Activated T-helper 17 cell treated with anti-CD3 and anti-CD28 coated beads, Interleukin-2, amount 50 U/mL, for 72 hours (primary cell): ENCODE measurements at places on chromosomes 6 and 20. TPM values are rescaled to one million over a fixed set of nuclear protein-coding genes. Genes with fewer than 3 reads are reported as not detected.
A peak's percentile ranks its signal among the peaks of the same experiment; 100 is the strongest.

DNA sequence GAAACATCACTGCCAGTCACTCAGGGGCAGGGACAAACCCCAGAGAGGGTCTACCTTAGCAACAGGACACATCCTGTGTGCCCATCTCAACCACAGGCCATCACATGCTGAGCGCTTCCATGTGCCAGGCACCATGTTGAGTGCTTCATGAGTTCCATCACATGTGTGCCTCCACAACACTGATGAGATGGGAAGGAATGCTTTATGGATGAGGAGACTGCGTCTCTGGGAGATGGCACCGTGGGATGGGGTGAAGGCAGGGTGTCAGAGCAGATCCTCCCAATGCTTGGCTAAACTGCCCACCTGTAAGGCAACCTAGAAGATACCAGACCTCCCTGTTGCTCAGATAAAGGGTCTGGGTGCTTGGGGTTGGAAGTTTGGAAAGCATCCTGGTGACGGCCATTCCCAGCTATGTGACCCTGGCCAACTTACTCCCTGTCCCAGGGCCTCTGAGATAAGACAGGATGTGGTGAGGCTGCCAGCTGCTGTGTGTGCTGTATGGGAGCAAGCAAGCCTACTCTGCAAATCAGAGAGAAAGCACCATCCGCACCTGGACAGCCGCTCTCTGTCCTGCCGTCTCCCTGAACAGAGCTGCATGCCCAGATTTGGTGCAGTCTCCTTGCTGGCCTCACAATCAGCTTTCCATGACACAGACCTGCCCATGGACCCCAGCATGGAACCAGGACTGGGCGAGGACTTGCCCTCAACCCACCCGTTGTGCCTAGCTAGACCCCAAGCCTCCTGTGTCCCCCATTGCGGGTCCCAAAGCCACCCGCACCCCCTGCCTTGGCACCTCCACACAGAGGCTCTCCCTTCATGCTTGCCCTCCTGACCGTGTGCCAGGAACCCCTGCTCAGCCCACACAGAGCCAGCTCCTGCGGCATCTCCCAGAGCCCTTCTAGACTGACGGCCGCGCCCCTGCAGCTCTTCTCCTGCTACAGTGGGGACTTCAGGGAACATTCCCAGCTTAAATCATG lies 143.7 kb downstream of the SYNDIG1 start:
- no peak for ATAC-seq

- ATAC-seq: no peak
These were observed 27.8 kb upstream of the TTPAL start for GRCh38 chr20:44447827-44448419.

DNA sequence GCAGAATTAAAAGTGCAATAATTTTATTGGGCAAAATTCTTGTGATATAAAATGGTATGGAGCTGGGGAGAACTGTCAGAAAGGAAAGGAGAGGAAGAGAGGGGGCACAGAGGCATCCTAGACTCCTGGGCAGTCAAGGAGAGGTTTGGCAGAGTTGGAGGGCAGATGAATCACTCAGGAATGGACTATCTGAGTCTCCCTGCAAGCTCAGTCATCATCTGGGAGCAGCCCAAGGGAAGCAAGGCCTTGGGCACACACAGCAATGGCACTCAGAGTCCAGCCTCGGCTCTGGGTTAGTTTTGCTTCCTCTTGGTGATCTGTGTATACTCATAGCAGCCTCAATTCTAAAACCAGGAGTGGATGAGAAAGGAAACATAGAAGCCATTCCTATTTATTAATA lies 67.2 kb downstream of the SLC22A1 start:
- no peak for ATAC-seq

- no peak for ATAC-seq
These were observed 16.8 kb upstream of the CCN2 start for GRCh38 chr6:131967948-131968347.

DNA sequence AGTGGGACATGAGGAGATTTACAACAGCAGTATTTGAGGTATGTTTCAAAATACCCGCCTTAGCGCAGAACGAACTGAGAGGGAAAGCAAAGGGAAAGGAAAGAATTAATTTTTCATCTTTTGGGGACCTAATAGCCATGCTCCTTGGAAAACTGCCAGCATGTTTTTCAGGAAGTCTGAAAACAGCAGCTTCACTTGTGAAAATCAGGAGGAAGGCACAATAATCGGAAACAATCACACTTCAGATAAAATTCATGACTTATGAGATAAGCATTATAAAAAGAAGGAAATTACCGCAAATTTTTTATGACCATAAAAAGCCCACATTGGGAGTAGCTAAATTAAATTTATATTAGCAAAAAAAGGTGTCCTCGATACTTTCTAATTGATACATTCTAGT lies 541.1 kb downstream of the HAO1 start:
- ATAC-seq: no peak

DNA sequence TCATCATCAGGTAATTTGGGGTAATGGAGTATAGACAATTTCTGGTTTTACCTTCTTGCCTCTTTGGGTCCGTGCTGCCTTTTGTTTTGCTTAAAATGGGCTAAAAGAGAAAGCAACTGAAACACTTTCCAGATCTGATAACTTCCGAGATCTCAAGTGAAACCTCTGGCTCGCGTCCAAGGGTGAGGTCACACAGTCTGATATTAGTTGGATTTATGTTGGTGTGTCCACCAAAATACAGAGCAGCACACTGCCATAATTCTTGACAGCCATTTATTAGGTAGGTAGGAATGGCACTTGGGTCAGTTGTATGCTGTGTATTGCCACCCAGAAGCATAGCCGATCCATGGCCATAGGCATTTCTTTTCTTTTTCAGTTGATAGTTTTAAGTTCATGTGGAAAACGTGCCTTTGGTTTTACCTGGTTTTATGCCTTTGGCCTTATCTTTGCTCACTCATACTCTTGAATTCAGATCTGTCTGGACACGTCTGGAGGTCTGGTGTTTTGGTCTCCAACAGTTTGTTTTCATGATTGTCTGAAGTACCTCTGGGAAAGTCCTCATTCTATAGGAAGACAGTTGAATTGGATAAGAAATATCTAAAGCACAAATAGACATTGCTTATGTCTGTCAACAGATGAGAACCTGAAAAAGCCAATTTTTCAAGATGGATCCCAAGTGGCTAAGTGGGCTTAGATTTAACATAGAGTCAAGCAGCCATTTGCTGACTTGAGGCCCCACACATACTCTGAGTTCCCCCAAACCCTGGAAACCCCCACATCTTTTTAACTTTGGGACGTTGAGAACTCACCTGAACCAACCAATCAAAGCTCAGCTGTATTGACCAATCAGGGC lies 320.8 kb downstream of the SOX4 start:
- ATAC-seq: no peak

- ATAC-seq: no peak
These were observed 235.0 kb downstream of the HTR1B start for GRCh38 chr6:77228279-77228678.

DNA sequence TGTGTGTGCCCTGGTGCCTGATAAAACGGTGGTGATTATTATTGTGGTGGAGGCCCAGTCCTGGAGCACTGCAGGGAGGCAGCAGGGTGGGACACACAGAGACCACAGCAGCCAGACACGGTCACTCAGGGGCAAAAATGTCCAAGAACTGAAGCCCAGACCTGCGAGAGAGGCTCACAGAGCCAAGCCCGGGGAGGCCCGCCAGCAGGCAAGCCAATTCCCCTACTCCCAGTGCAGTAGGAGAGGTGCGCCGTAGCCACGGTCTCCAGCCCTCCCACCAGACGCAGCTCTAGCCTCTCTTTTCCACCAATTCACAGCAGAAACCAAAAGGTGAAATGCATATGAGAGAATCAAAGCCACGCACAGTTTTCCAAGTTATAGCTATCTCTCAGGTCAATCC lies 179.4 kb upstream of the TAB2 start:
- no peak for ATAC-seq

DNA sequence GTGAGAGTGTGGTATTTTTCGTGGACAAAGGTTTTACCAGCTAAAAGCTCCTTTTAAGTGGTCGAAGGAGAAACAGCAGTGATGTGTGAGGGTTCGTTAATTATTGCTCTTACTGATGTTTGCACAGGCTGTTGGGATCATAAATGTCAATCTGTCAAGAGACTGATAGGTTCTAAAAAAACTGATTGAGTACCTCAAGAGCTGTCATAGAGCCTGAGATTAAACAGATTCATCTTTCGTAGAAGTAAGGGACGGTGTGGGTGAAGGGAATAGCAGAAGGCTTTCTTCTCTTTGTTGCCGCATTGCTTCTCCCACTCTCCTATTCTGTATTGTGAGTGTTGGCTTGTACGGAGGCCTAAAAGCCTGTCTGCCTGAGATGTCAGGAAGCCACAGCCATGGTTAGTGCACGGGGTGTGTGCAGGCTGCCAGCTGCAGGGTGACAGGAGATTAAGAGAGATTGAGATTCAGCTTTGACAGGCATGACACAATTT lies 291.0 kb downstream of the ZFAND3 start:
- no peak for ATAC-seq

- ATAC-seq: no peak
These were observed 16.7 kb downstream of the BTN2A1 start for GRCh38 chr6:26474439-26474881.

DNA sequence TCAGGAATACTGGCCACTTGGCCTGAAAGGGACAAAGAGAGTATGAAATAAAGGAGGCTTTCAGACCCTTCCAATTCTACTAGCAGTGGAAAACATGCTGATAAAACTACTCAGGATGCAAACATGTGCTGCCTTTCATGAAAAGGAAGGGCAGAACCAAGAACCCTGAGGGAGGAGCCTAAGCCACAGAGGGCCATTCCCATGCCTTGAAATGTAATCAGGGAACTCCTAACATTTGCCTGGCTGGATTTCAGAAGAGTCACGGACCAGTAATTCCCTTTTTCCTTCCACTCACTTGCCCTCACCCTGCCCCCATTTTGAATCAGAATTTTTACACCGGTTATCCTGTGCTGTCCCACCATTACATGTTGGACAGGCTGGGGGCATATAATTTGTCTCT lies 116.2 kb downstream of the LAMP5 start:
- ATAC-seq: no peak

DNA sequence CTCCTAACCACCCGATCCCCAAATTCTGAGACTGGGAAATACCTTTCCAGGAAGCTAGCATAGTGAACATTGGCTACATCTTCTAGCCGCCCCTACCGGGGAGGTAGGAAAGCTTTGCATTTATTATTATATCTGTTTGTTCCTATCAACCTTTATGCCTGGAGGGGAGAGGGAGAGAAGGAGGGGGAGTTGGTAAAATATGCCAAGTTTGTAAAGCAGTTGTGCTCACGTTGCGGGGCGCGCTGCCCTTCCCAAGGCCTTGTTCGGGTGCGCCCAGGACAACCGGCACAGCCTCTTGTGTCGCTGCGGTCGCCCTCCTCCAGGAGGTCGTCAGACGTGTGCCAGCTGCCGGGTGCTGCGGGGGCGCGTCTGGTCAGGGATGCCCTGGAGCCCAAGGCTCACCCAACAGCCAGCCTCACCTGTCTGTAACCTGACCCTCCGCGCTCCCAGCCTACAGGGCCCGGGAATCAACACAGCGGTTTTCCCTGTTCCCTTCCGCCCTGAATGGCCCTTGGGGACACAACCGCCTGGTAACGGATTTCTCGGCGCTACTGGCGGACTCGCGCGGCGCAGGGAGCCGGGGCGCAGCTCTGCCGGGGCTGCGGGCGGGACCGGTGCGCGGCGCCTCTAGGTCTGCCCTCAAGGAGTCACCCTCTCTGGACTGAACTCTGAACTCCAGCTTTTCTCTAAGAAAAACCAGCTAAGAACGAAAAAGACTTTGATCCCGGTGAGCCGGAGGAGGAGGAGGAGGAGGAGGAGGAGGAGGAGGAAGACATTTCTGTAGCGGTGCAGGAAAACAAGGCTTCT lies 1.1 kb upstream of the OVOL2 start:
- no peak for ATAC-seq

GRCh38 chr6:3237761-3238662 lies 10.6 kb upstream of the TUBB2B start:
- ATAC-seq: no peak

DNA sequence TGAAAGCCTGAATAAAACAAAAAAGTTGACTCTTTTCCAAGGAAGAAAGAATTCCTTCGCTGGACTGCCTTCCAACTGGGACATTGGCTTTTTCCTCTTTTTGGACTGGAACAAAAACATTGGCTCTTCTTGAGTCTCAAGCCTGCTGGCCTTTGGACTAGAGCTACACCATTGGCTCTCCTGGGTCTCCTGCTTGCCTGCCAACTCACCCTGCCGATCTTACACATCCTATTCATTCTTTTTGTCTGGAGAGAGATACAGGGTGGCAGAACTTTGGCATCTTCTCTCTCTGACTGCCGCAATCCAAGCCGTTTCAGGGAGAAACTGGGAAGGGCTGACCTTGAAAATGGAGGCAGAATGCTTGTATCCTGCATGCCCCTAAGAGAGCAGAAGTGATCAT lies 20.2 kb downstream of the DDO start:
- ATAC-seq: no peak

- ATAC-seq: no peak
These were observed 122.9 kb upstream of the PDE7B start for GRCh38 chr6:135728589-135728988.

DNA sequence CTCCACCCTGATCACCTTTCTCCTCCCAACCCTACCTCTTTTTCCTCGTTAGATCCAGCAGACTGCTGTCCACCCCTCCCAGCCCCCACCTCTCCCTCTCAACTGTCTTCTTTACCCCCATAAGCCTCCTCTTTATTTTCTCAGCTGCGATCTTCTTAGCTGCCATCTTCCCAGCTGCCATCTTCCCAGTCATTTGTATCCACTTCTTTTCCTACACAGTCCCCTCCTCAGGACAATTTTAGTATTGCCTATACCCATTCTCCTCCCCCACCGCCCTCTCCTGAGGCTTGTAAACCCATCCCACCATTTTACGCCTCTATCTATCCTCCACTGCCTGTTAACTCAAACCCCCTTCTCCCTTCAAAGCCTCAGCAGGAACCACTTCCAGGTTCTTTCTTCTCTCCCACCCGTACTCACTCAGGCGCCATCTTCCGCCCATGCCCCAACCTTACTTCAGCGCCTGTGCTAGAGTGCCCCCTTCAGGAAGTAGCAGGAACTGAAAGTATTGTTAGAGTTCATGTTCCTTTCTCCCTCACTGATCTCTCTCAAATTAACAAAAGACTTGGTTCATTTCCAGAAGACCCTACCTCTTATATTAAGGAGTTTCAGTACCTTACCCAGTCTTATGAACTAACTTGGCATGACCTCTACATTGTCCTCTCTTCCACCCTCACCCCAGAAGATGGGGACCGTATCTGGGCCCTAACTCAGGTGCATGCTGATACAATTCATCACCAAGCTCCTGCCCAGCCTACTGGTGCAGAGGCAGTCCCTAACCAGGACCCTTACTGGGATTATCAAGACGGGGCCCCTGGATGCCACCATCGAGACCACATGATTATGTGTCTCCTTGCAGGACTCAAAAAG lies 236.0 kb downstream of the ADGRG6 start:
- ATAC-seq: no peak

- peak; percentile 63 for ATAC-seq
These were observed 746 bp downstream of the BACH2 start for GRCh38 chr6:90295854-90296340.

GRCh38 chr6:84222426-84222825 lies 5.0 kb downstream of the CEP162 start:
- peak; percentile 32 for ATAC-seq

The TMC2 gene
- total RNA-seq: not detected

The CLVS2 gene
- not detected for total RNA-seq

The FAM83B gene
- not detected for total RNA-seq

The MICAL1 gene
- 43.3 TPM for total RNA-seq

The CDH26 gene
- total RNA-seq: 0.56 TPM

The PEDS1 gene
- total RNA-seq: 22.0 TPM

The TFAP2A gene
- not detected for total RNA-seq

The KCNQ5 gene
- 8.5 TPM for total RNA-seq

The PTK6 gene
- total RNA-seq: 0.69 TPM

The SPATA25 gene
- total RNA-seq: 0.74 TPM

The C6orf52 gene
- total RNA-seq: not detected

The TAGAP gene
- 80.7 TPM for total RNA-seq
